ENCODE measurements at places on chromosomes 13 and 19.

- no peak for DNase-seq
Measured at GRCh38 chr13:89920461-89920860, 1427.0 kb upstream of the MIR17HG start.

GRCh38 chr19:14655726-14656125 lies 18.9 kb downstream of the ADGRE3 start:
- no peak for DNase-seq

DNA sequence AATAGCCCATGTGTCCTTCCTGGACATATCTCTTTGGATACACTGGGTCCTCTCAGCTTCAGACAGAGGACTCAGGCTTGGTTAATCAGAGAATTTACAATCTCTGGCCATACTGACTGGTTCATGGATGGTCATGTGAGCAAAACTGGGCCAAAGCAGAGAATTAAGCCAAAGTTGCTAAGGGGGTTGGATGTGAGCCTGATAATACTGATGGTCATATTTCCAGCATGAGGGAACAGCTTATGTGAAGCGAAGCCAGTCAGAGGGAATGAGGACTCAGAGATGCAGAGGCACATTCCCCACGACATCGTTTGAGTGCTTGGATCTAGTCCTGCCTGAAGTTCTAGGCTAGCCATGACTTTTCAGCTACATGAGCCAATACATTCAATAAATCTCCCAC lies 22.0 kb upstream of the LRRC4B start:
- DNase-seq = no peak

GRCh38 chr13:87952377-87952776 lies 281.2 kb downstream of the SLITRK5 start:
- no peak for DNase-seq

DNA sequence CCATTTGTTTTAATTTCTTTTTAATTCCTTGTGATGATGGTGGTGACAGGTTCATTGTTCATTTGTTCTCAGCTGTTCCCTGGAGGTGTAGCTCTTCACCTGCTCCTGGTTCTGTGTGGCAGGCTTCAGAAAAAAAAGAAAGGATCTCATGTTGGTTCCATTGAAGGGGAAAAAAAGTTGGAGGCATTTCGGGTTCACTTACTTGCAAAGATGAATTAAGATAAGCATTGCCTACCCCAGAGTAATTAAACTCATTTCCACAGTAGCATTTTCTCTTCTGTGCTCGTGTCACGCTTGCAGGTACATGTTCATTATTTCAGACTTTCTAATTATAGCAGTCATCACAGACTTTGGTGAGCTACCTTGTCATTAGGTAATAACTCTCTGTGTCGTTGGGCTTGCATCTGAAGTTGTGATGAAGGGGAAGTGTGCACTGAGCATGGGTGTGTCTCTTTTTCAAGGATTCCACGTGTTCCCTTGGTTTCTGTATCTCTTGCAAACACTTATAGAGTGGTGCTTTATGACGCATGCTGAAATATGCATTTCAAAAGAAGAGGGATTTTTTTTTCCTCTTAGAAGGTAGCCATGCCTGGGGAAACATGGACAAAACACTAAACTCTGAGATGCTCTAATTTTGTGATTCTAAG lies 69.1 kb downstream of the MTUS2 start:
- no peak for DNase-seq

GRCh38 chr13:41835871-41836270 lies 125.0 kb downstream of the VWA8 start:
- no peak for DNase-seq

- DNase-seq = no peak
Measured at GRCh38 chr13:43019811-43020210, 3.6 kb upstream of the DNAJC15 start.

DNA sequence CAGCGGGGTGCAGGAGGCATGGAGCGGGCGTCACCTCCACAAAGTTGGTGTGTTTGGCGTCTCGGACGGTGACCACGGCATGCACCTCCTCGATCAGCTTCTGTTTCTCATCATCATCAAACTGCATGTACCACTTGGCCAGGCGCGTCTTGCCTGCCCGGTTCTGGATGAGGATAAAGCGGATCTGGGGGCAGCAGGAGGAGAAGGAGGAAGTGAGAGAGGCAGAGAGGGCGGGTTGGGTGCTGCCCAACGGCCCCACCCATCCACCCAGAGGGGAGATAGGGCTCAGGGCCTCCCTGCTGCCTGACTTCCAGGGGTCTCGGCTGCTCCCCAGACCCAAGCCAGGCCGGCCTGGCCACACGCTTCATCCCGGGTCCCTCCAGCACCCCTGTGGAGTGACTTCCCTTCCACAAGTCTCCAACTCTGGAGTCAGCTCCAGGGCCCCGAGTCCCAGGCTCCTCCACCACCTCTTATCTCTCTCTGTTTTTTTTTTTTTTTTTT lies 4.6 kb downstream of the AP2S1 start:
- DNase-seq = no peak

GRCh38 chr13:80690208-80690607 lies 349.3 kb upstream of the SPRY2 start:
- DNase-seq = no peak

GRCh38 chr13:41495044-41495443 lies 37.7 kb downstream of the RGCC start:
- DNase-seq = no peak

Data from H4 (cell line).